ENCODE measurements at places on chromosomes 16 and 17.

DNA sequence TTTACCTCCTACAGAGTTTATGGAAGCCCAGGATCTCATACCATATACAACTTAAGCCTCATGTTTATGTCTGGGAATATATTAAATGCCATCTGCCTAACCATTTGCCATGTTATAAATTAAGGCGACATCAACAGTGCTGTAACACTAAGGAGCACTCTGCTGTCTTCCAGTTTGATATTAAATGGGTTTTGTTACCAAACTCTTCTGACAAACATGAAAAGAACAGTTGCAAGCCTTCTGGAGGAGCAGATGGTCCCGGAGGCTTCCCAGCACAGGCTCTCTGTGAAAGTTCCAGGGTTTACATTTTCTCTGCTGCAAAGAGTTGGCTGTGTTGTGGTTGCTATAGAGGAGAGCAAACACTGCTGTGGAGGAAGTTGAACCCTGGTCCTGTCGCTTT, 545.3 kb upstream of the SALL1 start:
- DNase-seq: no peak

DNA sequence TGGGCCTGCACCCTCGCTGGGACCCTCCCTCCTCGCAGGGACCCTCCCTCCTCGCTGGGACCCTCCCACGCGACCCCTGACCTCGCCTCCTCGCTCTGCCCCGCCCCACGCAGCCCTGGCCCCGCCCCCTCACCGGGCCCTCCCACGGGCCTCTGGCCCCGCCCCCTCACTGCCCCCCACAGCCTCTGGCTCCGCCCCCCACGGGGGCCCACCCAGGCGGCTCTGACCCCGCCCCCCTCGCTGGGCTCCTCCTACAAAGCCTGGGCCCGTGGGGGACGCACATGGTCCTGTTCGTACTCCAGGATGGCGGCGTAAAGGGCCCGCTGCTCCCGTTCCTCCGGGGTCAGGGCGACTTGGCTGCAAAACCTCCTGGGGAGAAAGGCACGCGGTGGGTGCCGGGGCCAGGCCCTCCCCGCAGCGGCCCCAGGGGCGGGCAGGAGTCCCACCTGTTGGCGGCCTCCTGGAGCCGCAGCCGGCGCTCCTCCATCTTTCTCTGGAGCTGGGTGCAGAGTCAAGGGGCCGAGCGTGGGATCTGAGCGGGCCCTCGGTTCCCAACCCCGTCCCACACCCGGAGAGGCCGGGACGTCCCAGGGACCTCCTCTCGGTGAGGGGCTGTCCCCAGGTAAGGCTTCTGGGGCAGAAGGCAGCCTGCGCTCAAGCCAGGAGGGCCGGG, 9.0 kb downstream of the VPS9D1 start:
- peak; percentile 82 for DNase-seq

DNA sequence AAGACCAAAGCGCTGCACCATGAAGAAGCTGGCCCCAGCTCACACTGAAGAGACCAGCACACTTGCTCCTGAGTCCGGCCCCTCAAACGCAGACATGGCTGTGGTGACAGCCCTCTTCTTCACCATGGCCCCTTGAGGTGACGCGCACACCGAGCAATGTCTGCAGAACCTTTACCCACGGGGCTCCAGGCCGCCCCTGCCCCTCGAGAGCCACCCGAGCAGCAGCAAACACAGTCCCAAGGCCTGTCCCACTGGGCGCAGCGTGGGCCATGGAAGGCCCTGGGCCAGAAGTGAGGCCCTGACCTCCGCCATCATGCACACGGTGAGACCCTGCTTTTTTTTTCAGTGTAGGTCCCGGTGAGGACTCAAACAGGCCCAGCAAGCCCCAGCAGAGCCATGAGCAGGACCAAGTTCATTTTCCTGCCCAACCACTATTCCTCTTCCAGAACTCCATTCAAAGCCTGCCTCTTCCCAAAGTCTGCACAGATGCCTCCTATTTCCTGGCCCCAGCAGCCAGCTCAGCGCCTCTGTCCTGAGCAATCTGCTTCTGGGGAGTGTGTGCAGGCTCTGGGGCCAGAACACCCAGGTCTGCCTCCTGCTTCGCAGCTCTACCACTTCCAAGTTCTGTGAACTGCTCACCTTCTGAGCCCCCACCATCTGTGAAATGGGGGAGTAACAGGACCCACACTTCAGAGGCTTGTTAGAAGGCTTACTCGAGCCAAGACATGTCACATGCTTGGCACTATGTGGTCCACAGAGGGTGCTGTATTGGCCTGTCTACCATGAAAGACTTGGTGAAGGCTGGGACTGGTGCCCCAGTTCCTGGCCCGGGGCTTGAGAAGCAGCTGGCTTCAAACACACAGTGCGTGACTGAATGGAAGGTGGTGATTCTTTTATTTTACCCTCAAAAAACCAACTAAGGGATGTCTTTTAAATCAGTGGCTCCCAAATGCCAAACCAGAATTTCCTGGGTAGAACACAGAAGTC, 35.7 kb upstream of the GSG1L start:
- no peak for DNase-seq

DNA sequence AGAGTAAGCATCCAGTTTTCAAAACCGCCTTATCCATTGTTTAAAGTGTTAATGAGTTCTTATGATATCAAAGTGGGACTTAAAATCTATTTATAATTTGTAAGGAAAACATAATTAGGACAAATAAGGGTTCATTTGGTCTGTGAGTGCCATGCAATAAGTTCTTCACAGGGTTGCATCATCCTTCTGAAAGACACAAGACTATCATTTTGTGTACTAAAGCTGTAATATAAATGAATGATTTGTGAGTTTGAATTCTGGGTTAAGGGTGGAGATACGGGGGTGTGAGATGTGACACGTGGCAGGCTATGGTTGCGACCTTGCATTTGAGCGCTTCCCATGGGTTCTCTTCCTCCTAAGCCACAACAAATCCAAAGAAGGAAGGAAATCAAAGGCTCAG, 6.8 kb downstream of the GAN start:
- no peak for DNase-seq

DNA sequence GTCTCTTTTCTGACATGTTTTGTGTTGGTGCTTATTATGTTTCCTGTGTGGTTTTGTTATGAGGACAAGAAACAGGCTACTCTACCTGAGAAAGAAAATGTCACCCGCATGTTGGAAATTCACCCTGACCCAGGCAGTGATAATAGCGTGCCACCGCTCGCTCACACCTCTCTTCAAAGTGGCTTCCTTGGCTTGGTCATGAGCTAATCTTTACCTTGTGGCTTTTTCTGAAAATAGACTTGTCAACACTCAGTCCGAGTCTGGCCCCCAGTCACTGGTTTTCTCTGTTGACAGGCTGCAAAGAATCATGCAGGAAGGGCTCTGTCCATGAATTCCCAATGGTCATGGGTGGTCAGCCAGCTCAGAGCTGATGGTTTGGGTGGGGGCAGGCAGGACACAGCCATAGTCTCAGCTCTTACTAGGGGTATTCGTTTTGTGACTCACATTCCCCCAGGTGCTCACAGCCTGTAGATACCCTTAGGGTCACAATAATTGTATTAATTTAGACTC, 121.3 kb upstream of the CACNG5 start:
- DNase-seq: no peak

DNA sequence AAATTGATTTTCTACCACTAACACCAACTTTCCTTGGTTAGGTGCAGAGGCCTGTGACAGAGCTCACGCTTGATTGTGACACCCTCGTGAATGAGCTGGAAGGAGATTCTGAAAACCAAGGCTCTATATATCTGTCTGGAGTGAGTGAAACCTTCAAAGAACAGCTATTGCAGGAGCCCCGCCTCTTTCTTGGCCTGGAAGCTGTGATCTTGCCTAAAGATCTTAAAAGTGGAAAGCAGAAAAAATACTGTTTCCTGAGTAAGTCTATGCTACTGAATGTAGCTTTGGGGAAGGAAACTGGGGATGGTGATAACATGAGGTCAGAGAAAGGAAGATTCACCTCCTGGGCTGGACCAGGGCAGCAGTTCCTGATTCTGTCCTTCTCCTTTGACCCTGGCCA, 38.3 kb downstream of the REXO5 start:
- peak; percentile 27 for DNase-seq

GRCh38 chr17:37671824-37672547, 28.7 kb upstream of the DDX52 start:
- DNase-seq: no peak

- DNase-seq: peak; percentile 52
Observed at GRCh38 chr17:42979511-42980273, at the start of gene PTGES3L. PTGES3L (minus strand) TSS chr17:42980080; CDS start chr17:42980053, 27 bp downstream.

DNA sequence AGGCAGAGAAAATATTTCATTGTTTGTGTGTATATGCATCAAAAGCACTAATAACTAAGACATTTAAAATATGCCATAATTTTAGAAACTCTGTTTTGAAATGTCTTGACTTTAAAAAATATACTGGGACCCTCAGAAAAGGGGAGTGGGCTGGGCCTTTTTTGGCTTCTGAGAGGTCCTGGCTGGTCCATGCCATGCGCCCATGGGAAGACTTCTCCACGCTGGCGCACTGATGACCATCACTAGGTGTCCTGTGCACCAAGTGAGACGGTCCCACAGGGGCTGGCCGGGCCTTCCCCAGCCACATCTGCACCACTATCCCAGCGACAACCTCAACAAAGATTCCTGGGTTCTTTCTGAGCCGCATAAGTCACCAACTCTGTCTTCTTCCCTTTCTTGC, 27.0 kb upstream of the WFIKKN2 start:
- DNase-seq: no peak

DNA sequence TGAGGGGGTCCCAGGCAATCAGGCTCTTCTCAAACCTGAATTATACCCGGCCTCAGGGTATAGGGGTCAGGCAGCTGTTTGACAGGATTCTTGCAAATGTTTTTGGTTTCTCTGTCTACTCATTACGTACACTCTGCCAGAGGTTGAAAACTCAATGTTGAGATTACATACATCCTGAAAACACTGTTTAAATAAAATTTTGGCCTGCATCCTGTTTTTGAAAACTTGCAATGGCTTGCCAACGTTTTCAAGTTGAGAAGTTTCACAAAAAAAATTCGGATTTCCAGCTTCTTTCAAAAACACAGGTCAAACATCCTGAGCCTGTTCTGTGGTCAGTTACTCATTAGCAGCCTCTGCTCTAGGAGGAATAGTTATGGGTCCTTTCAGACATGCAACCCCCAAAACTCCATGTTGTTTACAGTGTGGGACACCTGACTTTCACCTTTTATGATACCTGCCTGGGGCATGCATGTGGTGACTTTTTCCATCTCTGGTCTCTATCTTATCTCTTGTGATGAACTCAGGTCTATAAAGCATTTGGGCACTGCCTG, 577.8 kb downstream of the WWOX start:
- DNase-seq: no peak

GRCh38 chr17:9817086-9817485, 4.8 kb downstream of the GSG1L2 start:
- no peak for DNase-seq

DNA sequence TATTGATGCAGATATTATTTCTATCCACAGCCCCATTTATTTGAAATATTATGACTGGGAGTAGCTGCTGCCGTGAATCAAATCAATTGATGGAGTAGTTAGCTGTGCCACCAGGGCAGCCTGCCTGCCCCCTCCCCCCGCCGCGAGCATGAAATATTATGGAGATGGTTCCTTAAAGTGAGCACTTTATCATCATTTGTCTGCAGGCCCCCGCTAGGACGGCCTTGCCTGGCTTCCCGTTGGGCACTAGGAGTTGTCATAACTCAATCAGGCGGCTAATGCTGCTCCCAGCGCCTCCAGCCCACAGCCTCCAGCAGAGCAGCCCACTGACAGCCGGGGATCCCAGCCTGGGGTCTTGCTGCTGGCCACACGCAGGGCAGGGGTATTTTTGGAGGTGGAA, 173.9 kb downstream of the SALL1 start:
- no peak for DNase-seq

- DNase-seq: no peak
Observed at GRCh38 chr17:18253947-18254821, 4.4 kb downstream of the FLII start.

DNA sequence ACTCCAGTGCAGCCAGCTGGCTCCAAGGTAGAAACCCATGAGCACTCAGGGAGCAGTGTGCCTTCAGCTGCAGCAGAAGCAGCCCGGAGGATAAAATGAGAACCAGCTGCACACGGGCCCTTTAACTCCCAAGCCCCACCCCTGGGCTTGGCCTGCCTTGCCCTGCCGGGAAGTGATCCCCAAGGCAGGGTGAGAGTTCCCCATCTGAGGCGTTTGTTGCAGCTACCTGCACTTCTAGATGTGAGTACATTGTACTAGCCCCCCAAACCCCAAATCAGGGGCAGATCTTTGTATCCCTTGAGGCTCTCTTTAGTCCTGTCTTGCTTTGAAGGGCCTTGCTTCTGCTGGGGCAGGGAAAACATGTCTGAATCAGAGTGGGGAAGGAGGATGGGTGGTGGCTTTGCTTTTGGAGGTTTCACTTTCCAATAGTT, at the start of gene MVP:
Gene MVP (plus strand): TSS at position 192 of the 431 bp plus-strand sequence. CDS start 10,088 bp downstream, outside the sequence.
- DNase-seq: peak; percentile 72

DNA sequence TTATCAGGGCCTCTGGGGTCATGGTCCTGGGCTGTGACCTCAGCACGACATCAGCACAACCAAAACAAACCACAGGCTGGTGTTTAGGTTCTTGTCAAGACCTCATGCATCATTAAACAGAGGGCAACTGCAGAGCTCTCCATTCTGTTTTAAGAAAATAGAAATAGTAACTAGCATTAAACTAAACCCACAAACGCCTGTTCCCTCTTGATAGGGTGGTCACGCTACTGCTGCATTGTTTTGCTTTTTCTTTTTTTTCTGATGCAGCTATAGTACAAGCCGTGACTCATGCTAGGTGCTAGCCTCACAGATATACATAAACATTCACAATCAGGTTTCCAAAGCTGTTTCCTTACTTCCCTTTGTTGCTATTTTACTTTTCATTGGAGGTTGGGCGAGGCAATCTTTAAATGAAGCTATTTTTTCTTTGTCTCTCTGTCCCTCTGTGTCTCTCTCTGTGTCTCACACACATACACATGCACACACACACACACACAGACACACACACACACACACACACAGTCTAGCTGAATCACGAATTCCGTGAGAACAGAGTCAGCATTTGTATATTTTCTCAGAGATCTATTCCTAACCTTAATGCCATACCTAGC, 310.3 kb downstream of the CDH13 start:
- DNase-seq: no peak

DNA sequence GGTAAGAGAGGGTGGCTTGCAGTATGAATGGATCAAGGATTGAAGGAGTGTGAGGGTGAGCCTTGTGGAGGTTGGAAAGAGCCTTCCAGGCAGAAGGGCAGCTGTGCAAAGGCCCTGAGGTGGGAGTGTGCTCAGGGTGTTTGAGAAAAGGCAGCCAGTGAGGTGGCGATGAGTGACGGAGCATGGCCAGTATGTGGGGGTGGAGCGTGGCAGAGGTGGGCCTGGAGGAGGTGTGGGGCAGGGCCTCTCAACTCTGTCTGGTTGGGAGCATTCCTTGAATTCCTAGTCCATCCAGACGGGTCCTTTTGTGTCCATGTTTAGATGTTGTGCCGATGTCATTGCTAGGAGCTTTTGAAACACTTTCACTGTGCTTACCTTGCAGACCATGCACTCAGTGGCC, 51.3 kb downstream of the EPN2 start:
- DNase-seq: no peak

- DNase-seq: peak; percentile 50
Observed at GRCh38 chr16:69105501-69106361, at the start of gene HAS3. HAS3 (plus strand) TSS chr16:69105653; CDS start chr16:69109396, 3,743 bp downstream.

Measured in activated CD4-positive, alpha-beta T cell treated with anti-CD3 and anti-CD28 coated beads for 48 hours (primary cell).